ENCODE measurements at places on chromosomes 7 and 10. TPM values are rescaled to one million over a fixed set of nuclear protein-coding genes. Genes with fewer than 3 reads are reported as not detected.

TCAF2 gene
- total RNA-seq = 1.5 TPM

CALML3 gene
- not detected for total RNA-seq

NKX1-2 gene
- not detected for total RNA-seq

TUBAL3 gene
- not detected for total RNA-seq

PCLO gene
- total RNA-seq = 0.17 TPM

ZNF3 gene
- 15.8 TPM for total RNA-seq

MYL10 gene
- total RNA-seq = not detected

GPR85 gene
- total RNA-seq = 5.2 TPM

PRKCQ gene
- 0.34 TPM for total RNA-seq

H2BK1 gene
- not detected for total RNA-seq

CPVL gene
- total RNA-seq = not detected

CAMK2B gene
- total RNA-seq = not detected

NKX2-3 gene
- not detected for total RNA-seq

CYP2C18 gene
- not detected for total RNA-seq

GOLGA7B gene
- total RNA-seq = under 0.01 TPM

NOS3 gene
- 4.3 TPM for total RNA-seq

ZNF775 gene
- total RNA-seq = 7.4 TPM

LIPK gene
- not detected for total RNA-seq

OR2A5 gene
- total RNA-seq = not detected

ZCCHC24 gene
- 24.7 TPM for total RNA-seq

HTR5A gene
- not detected for total RNA-seq

AS3MT gene
- 6.7 TPM for total RNA-seq

LMOD2 gene
- not detected for total RNA-seq

RTKN2 gene
- total RNA-seq = 0.89 TPM

NUTM2A gene
- total RNA-seq = 1.5 TPM

PRPS1L1 gene
- total RNA-seq = not detected

TLX1 gene
- not detected for total RNA-seq

TRIM73 gene
- 0.45 TPM for total RNA-seq

HOXA9 gene
- total RNA-seq = 1.5 TPM

CNOT4 gene
- 5.5 TPM for total RNA-seq

PPP1R3C gene
- total RNA-seq = 3.9 TPM

FAM25G gene
- total RNA-seq = not detected

SCART1 gene
- 0.34 TPM for total RNA-seq

UTF1 gene
- total RNA-seq = not detected

IL2RA gene
- not detected for total RNA-seq

ADAM12 gene
- total RNA-seq = 2.9 TPM

PAPOLB gene
- total RNA-seq = not detected

OR2A42 gene
- total RNA-seq = not detected

VCL gene
- 117 TPM for total RNA-seq

DRGX gene
- not detected for total RNA-seq

BLVRA gene
- 49.4 TPM for total RNA-seq

CCDC172 gene
- not detected for total RNA-seq

MBL2 gene
- not detected for total RNA-seq

ST8SIA6 gene
- 0.67 TPM for total RNA-seq

BAMBI gene
- 2.5 TPM for total RNA-seq

FZD1 gene
- total RNA-seq = 10.3 TPM

NPFFR1 gene
- not detected for total RNA-seq

CADPS2 gene
- total RNA-seq = 5.7 TPM

PLEKHA8 gene
- 5.5 TPM for total RNA-seq

ATG9B gene
- not detected for total RNA-seq

FGFR2 gene
- total RNA-seq = 0.34 TPM

C7orf33 gene
- total RNA-seq = not detected

MRLN gene
- total RNA-seq = not detected

EGFR gene
- total RNA-seq = 42.0 TPM

SMO gene
- 17.8 TPM for total RNA-seq

SRRM3 gene
- 1.3 TPM for total RNA-seq

OIT3 gene
- total RNA-seq = not detected

CPN1 gene
- total RNA-seq = not detected

ZNF488 gene
- total RNA-seq = 0.45 TPM
